Hypothalamus (tissue), 51 donors: ENCODE measurements at places on chromosomes 5 and 9.
A peak's percentile ranks its signal among the peaks of the same experiment; 100 is the strongest.

DNA sequence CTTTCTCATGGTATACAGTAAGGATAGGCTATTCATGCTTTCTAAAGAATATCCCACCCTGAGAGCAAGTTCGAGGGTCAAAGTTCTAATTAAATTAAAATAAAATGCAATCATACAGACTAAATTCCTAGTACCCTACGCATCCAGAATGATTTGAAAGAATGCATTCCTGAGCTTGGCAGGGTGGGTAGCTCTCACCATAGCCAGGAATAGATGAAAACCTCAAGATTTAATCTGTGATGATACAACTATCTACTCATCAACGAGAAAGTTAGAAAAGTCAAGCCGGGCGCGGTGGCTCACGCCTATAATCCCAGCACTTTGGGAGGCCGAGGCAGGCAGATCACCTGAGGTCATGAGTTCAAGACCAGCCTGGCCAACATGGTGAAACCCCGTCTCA lies 32.3 kb downstream of the SERINC5 start:
- no peak for DNase-seq

DNA sequence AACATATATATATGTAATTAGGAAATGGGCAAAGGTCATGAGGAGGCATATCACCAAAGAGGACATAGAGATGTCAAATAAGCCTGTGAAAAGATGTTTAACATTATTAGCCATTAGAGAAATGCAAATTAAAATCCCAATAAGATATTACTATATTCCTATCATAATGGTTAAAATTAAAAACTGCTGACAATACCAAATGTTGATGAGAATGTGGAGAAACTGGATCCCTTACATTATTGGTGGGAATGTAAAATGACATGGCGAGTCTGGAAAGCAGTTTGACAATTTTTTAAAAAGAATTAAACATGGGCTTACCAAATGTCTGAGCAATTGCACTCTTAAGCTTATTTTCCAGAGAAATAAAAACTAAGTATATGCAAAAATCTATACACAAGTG lies 1821.6 kb upstream of the C9orf72 start:
- DNase-seq: no peak

- no peak for DNase-seq
Observed at GRCh38 chr5:81420039-81420667, 26.2 kb upstream of the ACOT12 start.

- no peak for DNase-seq
Observed at GRCh38 chr5:33890131-33891032, 1.4 kb downstream of the ADAMTS12 start.

- DNase-seq: peak; percentile 48
Observed at GRCh38 chr5:11904265-11904906, at the start of gene CTNND2. Gene CTNND2 (minus strand): TSS chr5:11904446. CDS start chr5:11903853, 593 bp downstream.

- no peak for DNase-seq
Observed at GRCh38 chr9:110977259-110977709, 61.0 kb downstream of the LPAR1 start.

- DNase-seq: no peak
Observed at GRCh38 chr9:87707805-87708506, 18.0 kb upstream of the CTSL start.

GRCh38 chr5:35356725-35357124 lies 126.4 kb upstream of the PRLR start:
- DNase-seq: no peak

DNA sequence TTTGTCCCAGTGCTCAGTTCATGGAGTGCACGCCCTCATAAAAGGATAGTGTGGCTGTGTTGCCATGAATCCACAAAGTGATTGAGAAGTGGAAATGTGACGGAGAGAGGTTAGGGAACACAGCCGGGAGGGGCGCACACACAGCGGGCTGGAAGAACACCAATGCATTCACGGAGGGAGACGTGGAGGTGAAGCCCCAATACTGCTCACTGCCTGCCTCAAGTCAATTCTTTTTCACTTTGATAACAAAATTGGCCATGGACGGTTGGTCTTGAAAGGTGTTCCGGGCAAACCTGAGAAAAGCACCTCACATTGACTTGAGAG lies 424.1 kb downstream of the MED10 start:
- no peak for DNase-seq

DNA sequence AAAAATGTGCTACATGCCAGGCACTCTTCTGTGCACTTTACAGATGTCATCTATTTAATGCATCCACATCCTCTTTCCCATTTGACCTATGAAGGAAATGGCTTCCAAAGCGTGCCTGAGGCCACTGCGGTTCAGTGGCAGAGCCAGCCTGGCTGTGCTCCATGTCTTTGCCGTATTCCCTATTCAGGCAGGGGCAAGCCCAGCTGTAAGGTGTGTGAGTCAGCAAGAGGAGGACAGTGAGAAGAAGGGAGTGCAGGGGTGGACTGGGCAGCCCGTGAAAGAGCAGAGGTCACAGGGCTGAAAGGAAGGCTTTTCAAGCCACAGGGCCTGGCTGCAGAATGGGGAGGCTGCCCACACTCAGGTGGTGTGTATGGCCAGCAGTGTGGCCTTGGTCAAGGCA lies 91.7 kb downstream of the HRH2 start:
- no peak for DNase-seq

GRCh38 chr9:114505187-114506081 lies at the start of gene WHRN:
Gene WHRN (minus strand): TSS chr9:114505473. CDS start chr9:114504801, 672 bp downstream.
- DNase-seq: peak; percentile 95

DNA sequence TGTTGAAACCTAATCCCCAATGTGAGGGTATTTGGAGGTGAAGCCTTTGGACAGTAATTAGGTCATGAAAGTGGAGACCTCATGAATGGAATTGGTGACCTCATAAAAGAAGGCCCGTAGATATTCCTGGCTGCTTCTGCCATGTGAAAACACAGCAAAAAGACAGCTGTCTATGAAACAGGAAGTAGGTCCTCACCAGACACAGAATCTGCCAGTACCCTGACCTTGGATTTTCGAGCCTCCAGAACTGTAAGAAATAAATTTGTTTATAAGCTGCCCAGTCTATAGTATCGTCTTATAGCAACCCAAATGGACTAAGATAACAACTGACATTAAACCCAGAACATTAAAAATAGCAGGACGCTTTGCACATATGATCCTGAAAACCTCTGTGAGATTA lies 371.1 kb downstream of the SPOCK1 start:
- no peak for DNase-seq

DNA sequence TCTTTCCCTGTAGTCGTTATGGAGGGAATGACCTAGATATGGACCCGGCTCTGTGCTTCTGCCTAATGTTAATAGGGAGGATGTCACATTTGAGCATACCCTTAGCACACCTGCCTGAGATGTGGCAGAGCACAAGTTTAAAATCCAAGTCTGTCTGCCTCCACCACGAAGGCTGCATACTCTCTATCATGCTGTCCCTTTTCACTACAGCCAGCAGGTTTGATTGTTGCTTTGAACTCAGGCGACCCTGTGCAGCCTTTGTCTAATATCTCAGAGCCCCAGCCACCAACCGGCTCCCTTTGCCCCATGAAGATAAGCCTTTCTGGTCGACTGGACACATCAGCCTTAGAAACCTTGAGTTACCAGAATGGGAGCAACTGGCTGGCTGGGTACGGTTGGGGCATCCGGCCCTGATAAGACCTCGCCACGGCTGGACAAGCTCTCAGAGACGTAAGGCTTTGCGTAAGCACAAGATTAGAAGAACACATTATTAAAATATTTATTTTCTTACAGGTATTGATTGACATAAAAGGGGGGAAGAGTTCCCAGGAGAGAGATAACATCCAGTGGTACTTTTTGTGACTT lies 222.0 kb upstream of the TRIM32 start:
- no peak for DNase-seq

DNA sequence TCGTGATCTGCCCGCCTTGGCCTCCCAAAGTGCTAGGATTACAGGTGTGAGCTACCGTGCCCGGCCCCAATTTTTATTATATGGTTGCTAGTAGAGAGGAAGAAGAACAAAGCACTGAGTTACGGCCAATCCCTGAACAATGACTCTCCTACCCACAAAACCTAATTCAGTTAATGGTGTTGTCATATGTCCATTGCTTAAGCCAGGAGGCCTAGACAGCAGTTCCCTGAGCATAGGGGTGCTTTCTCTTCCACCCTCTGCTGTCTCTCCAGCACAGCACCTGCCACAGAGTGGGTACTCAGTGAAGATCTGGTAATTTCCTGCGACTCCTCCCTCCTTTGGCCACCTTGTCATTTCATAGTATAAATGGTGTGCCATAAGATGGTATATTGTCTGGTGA lies 21.4 kb upstream of the LTC4S start:
- no peak for DNase-seq

DNA sequence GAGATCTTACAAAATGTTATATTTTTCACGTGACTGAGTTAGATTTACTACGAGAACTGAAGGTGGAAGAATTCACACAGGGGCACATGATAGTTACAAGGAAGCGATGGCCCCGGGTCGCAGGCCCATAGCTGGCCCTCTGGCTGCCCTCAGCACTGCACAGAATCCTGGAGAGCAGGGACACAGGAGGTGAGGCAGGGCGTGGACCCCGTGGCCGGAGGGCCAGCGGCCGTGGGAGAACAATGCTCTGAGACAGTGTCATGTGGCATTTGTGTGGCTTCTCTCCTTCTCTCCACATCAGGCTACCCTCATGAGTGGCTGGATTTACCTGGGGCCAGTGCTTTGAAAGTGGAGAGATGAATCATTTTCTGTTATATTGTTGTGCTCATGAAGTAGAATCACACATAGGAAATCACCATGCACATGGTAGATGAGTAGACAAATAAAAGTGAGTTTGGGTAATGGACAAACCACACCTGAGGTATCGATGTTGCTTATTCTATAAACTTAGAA lies 89.5 kb downstream of the ICE1 start:
- no peak for DNase-seq

- DNase-seq: no peak
Observed at GRCh38 chr9:69798744-69799143, 21.9 kb upstream of the CFAP95 start.

DNA sequence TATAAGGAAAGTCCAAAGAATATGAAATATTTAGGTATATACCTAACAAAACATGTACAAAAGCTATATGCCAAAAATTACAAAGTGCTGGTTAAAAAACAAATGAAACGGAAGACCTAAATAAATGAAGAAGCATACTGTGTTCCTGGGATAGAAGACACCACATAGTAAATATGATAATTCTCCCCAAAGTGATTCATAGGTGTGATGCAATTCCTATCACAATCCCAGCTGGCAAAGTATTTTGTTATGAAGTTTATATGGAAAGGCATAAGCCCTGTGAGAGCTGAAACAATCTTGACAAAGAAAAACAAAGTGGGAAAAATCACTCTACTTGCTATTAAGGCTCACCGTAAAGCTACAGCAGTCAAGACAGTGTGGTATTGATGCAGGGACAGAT lies 2.6 kb upstream of the SMIM23 start:
- no peak for DNase-seq

DNA sequence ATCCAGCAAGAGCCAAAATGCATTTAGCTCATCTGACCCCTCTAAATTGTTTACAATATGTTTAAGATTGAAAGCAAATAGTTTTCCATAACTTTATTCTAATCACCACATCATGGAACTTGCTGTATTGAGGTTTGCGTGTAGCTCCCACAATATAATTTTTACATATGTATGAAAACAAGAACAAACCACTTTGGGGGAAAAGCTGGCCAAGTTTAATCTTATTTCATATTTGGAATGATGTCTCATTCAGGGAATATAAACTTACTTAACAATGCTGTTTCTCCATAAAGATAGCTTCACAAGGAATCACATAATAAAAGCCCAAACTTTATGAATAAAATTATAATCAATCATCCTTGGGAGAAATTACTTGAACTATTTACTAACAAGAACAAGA lies 194.6 kb upstream of the PCSK5 start:
- no peak for DNase-seq

DNA sequence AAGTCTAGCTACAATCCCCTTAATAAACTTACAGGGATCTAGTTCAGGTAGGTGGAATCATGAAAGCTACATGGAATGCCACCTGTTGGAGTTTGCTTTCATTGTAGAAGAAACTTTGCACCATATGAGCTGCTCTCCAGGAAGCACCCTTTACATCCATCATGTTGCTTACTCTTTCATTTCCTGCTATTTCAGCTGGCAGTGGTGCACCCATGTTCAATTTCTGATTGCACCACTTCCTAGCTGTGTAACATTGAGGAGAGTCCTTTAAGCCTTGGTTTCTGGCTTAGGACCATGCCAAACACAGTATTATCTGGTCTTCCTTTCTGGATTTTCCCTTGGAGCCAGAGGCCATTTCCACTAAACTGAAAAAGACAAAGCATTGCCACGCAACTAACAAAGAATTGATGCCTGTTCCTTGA lies 123.3 kb upstream of the SLC12A2 start:
- DNase-seq: no peak

DNA sequence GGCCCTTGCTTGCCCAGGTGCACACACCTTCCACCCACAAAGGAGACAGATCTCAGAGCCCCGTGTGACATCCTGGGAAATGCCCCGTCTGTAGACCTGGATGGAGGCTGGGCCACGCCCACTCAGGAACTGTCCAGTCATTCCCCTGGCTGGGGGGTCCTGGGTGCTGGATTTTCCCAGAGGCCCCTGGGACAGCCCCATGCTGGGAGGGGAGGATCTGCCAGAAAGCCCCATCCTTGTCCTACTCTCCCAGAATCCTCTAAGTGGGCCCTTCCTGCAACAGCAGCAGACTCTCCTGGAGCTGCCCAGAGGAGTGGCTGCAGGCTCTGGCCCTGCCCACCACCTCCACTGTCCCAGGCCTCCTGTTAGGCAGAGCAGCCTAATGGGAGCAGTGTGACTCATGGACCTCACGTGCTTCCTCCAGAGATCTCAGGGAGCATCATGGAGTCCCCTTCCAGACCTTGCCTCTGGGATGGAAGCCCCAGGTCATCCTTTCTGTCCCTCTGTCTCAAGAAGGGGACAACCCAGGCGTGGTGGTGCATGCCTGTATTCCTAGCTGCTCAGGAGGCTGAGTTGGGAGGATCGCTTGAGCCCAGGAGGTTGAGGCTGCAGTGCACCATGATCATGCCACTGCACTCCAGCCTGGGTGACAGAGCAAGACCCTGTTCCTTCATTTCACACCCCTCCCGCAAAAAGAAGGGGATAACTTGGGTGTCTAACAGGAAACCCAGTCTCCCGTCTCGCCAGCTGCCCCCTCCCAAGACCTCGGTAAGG lies 51.7 kb downstream of the JADE2 start:
- no peak for DNase-seq

- no peak for DNase-seq
Observed at GRCh38 chr5:2740051-2740875, 11.2 kb downstream of the IRX2 start.

GRCh38 chr5:175003531-175003930 lies 279.1 kb downstream of the MSX2 start:
- no peak for DNase-seq

- no peak for DNase-seq
Observed at GRCh38 chr9:17059465-17059864, 75.4 kb upstream of the CNTLN start.

DNA sequence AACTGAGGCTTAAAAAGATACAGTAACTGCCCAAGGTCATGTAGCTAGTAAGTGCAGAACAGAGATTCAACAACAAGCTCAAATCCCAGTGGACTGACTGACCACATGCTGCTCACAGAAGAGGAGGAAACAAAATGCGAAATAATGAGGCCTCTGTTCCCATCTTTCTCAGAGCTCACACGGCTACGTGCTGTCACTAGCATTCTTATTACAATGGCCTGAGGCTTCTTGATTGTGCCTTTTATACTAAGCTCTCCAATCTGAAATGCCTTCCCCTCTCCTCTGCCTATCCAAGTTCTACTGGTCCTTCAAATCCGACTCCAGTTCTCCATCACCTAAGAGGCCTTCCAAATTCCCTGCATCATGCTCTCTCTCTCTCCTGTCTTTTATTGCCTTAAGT lies 26.0 kb downstream of the SGTB start:
- no peak for DNase-seq

- DNase-seq: no peak
Observed at GRCh38 chr5:100654895-100655294, 119.7 kb downstream of the FAM174A start.
